ENCODE measurements at places on chromosomes 7 and 10.
A peak's percentile ranks its signal among the peaks of the same experiment; 100 is the strongest.

GRCh38 chr10:84542522-84543490 lies 214.4 kb downstream of the CCSER2 start:
- DNase-seq: no peak

DNA sequence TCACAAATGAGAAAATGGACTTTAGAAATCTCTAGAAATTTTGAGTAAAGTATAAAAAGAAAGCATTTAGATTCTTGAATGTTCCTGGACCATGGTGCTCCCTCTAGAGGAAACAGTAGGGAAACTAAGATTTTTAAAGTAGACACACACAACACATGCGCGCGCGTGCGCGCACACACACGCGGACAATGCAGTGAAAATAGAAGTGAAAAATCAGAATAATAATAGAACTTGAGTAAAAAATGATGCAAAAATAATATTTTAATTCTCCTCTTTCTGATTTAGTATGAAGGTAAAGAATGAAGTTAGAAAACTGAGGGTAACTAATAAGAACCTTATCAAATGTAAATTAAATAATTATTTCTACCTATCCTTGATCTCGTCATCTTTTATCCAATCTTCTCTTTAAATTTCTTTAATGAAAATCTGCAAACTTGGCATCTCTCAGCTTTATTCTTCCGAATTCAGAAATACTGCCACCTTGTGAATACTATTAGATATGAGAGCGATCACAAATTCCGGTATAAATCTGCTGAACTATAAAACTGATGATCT lies 117.0 kb upstream of the AMPH start:
- peak; percentile 0 for DNase-seq

DNA sequence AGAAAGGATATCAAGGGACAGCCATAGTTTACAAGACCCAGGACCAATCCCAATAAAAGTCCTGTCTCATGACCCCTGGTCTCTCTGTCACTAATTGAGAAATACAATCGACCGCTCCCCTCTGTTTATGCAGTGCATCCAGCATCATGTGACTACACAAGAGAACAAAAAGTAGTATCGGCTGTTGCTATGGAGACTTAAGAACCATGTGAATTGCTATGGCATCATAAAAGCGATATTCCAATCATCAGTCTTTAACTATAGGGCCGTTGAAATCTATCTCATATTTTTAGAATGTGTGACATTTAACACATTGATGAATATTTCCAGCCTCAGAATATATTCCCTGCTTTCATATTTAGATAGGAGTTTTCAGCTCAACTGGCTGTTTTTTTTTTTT lies 139.3 kb downstream of the FRMD4A start:
- DNase-seq: no peak

GRCh38 chr7:81590131-81590530 lies 179.7 kb downstream of the HGF start:
- DNase-seq: no peak

GRCh38 chr7:47622586-47622945 lies 40.7 kb upstream of the TNS3 start:
- DNase-seq: no peak

- DNase-seq: no peak
Measured at GRCh38 chr10:112535531-112535951, 88.5 kb downstream of the VTI1A start.

- DNase-seq: no peak
Measured at GRCh38 chr7:31373337-31374289, 33.1 kb upstream of the NEUROD6 start.

- DNase-seq: no peak
Measured at GRCh38 chr7:517774-518629, 1.6 kb downstream of the PDGFA start.

DNA sequence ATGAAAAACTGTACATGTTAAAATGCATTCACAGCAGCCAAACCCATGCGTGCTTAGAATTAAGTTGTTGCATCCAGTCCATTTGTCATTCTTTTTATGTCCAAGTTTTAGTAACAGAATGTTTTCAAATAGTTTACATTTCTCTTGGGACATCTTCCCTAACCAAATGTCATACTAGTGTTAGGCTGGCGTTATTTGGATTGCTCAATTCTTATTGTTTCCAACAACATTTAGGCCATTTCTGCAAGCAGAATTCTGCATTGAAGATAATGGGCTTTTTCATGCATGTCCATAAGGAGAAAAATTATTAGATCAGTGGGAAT lies 203.0 kb downstream of the HIBADH start:
- no peak for DNase-seq

DNA sequence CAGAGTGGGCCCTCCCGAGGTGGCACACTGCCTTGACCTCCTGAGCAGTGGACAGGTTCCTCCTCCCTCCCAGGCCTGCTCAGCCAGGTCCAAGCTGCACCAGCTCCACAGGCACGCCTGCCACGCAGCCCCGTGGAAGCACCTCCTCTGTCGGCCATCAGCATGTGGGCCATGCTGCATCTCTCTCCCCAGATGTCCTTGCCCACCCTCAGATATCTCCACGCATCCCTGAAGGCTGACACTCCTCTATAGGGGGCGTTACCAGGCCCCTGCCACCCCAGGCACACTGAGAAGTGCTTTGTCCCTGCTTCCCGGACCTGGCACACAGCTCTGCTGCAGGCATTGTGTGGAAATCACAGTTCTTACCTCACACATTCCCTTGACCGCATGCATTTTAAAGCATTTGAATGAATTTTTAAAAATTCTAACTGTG lies 598.5 kb downstream of the SDK1 start:
- no peak for DNase-seq

DNA sequence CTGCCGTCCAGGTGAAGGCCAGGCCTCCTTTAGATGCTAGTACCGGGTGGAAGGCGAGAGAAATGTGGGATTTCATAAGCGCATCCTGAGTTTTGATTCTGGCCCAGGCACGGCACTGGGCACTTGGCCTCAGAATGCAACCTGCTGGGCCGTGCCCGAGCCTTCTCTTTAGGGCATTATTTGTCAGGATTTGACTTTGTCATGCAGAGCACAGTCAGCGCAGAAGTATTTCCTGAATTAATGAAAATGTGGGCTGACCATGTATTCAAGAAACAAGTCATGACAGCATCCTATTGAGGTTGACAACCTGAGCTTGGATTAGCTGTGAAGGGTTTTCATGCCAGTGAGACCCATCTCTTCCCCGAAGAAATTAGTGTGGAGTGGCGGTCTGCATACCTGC lies 34.4 kb downstream of the RCC1L start:
- DNase-seq: no peak

DNA sequence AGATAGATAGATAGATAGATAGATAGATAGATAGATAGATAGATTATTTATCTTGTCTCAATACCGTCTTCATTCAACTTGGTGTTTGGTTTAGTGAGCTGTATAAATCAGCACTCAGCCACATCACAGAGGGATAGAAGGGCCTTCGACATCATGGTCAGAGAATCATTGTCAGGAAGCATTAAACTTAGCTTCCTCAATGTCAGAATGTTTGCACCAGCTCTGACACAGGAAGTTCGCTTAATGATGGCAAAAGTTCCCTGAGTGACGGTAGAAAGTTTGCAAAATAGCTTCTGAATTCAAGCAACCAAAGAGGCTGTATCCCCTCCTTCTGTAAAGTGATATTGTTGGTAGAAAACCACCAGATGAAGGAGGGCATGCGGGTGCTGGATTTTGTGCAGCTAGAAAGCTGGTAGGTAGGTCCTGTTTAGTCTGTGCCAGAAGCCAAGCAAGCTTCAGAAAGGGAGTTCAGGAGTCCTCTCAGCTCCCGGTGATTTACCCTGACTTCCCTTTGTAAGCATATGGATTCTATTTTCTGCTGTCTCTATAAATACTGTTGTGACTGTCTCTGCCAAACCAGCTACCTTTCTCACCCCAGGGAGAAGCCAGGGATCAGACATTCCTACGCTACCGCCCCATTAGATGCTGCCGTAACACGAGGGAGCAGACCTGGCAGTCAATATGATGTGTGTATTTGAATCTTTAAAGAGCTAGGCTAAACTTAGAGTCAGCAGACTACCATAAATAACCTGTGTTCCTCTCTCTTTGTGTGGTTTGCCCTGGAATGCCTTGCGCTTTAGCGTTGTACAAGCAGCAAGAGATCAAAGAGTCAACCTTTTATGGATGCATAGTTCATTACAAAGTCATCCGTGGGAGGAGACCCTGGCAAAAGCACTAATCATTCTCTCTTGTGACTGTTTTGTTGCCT lies 200.5 kb upstream of the KIAA1217 start:
- no peak for DNase-seq

- DNase-seq: no peak
Measured at GRCh38 chr10:86170255-86171108, 196.1 kb downstream of the GRID1 start.

- DNase-seq: no peak
Measured at GRCh38 chr7:85102813-85103350, 84.0 kb downstream of the SEMA3D start.

DNA sequence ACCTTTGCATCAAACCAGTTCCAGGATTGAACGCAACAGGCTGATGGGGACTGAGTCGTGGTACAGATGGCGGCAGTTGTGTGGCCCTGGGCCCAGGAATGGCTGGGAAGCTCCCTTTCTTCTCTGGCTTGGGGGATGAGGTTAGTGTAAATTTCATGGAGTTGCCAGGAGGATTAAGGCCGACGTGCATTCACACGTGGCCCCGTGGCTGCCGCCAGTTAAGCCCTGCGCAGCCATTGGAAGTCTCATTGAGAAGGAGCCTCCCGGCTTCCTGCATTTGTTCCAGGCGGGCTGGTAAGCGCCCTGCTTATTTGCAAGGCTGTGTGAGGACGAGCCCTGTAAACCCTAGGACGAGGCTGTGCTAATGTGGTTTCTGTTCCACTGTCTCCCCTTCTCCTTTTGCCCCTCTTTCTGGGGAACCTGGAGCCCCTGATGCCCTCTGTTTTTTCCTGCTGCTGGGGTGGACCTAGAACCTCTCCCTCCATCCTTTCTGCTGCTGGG lies 174.7 kb upstream of the TNRC18 start:
- no peak for DNase-seq

DNA sequence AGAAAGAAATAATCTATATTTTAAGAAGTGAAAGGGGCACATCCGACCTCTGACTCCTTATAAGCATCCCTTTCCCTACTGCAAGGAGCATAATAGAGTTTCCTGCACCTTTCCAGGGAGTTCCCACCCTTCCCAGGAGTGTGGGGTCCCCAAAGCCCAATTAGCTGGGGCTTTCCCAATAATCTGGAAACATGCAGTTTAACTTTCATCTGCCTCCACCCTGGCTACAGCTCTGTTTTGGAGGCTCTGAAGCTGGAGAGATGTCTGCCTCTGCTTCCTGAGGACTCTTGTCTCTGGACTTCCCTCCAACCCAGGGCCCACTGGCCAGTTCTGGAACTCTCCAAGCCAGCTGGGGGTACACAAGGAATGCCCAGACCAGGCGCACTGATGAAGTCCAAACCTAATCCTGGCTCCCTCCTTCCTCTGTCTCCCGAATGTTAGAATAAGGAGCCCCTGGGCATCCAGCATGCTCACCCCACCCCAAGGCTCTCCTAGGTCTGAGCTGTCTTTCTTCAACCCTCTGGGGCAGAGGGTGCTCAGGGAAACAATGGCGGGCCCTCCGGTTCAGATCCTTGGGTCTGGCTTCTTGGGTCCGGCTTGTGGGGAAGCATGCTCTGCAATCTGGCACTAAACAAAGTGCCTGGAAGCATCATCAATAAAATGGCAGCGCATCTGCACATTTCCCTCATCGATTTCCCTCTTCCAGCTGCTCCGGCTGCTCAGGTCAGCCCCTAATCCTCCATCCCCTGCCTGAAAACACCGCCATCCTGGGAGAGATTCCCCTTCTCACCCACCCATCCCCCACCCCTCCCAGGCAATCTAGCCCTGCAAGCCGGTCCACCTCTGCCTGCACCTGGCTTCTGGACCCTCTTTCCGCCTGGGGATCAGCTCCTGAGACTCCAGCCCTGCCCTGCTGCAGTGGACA lies 13.3 kb downstream of the HOXA4 start:
- no peak for DNase-seq

GRCh38 chr10:71059054-71059818 lies 153.1 kb upstream of the UNC5B start:
- no peak for DNase-seq

- DNase-seq: no peak
Measured at GRCh38 chr10:74289951-74290350, 138.9 kb downstream of the ADK start.

- no peak for DNase-seq
Measured at GRCh38 chr7:148746135-148746534, 47.4 kb downstream of the CUL1 start.

- no peak for DNase-seq
Measured at GRCh38 chr10:80144067-80144695, 11.7 kb downstream of the PLAC9 start.

GRCh38 chr10:23412223-23412622 lies 26.7 kb upstream of the OTUD1 start:
- no peak for DNase-seq

GRCh38 chr10:104076743-104077160 lies 8.9 kb downstream of the COL17A1 start:
- DNase-seq: no peak

DNA sequence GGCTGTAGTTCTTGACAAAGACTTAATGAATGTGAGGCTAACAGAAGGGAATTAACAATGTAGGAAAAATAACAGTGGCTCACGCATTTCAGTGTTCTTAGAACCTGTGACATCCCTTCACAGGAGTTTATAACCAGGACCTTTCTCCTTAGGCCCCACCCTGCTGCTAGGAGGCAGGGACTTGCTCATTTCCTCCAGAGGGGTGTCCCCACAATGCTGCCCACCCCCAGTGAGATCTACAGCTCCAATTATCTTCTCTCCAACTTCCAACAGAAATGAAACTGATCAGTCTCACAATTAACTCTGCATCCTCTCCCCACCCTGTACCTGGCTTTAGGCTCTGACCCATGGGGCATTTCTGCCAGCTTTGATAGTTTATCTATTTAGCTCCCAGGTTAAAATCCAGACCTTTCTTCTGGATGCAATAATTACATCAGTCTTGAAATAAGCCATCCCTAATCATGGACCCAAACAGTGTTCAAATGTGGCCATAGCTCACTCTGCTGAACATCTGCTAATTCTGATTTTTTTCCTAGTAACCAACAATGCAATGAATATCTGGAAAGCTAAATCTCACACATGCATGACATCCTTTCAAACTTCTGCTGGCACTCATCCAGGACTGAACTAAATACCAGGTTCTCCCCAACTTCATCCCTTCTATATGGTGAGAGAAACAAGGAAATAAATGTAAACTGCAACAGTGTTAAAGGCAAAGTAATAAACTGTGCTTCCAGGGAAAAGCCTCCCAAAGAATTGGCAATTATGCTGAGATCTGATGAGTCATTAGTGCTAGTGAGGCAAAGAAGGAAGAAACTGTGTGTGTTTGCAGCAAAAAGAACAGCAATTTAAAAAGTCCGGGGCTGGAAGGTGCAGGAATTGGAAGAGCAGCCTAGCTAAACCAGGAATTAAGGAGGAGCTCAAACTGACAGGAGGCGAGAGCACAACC lies 64.6 kb downstream of the HERPUD2 start:
- DNase-seq: no peak

- DNase-seq: no peak
Measured at GRCh38 chr10:58755677-58756076, 243.0 kb downstream of the BICC1 start.

- no peak for DNase-seq
Measured at GRCh38 chr10:20920061-20920460, 22.9 kb upstream of the NEBL start.

- DNase-seq: no peak
Measured at GRCh38 chr10:62277971-62278370, 9.3 kb upstream of the RTKN2 start.

GRCh38 chr7:42120191-42120590 lies 116.8 kb downstream of the GLI3 start:
- no peak for DNase-seq
